Left ventricle myocardium superior (tissue), 1 donor: ENCODE measurements at places on chromosomes 11 and 22. TPM values are rescaled to one million over a fixed set of nuclear protein-coding genes. Genes with fewer than 3 reads are reported as not detected.
A peak's percentile ranks its signal among the peaks of the same experiment; 100 is the strongest.

GRCh38 chr11:74182635-74183034 lies 11.5 kb downstream of the PPME1 start:
- no peak for DNase-seq

OR10A2 gene
- total RNA-seq: not detected

GNAZ gene
- 3.3 TPM for total RNA-seq

GRCh38 chr11:86374586-86374985 lies at the start of gene CCDC81:
Gene CCDC81, plus strand, starts transcription at chr11:86374887. Its CDS starts 277 bp downstream, at chr11:86375164.
- DNase-seq: no peak

GRCh38 chr11:63682066-63683021 lies 1.0 kb downstream of the RTN3 start:
- peak; percentile 50 for DNase-seq

DNA sequence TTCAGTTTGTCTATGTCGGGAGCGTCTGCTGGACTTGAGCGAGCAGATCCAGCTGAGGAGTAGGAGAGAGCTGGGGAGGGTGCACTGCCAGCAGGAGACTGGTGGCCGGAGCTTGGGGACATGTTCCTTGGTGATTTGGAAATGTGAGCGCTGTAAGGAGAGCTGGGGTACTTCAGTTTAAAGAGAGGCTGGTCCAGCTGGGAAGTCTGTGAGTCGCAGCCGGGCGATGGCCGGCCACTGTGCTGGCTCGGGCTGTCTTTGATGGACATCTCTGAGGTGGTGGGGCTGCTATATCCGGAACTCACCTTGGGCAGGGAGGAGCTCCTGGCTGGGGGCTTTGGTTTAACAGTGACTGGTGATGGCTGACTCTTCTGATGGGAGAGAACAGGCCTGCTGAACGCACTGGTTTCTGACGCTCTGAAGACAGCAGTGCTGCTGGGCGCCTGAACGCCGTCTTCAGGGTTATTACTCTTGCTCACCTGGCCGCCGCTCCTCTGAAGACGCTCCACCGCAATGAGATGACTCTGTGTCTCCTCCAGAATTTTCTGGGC lies 63.6 kb upstream of the PITPNB start:
- no peak for DNase-seq

DNA sequence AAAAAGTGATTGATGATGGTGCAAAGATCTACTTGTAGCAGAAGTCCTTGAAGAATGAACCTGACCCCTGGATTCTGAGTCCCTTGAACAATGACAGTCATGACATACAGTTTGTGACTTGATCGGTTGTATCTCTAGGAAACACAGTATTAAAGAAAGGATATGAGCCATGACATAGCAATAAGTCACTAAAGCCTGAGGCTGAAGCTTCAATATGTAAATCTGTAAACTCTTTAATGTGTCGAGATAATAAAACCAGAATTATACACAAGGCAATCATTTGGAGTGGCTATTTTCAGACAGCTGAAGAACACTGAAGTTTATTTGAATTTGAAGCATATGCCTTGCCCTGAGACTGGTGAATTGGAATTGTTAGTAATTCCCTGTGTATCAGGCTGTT lies 911.5 kb upstream of the RAG2 start:
- DNase-seq: no peak

DNA sequence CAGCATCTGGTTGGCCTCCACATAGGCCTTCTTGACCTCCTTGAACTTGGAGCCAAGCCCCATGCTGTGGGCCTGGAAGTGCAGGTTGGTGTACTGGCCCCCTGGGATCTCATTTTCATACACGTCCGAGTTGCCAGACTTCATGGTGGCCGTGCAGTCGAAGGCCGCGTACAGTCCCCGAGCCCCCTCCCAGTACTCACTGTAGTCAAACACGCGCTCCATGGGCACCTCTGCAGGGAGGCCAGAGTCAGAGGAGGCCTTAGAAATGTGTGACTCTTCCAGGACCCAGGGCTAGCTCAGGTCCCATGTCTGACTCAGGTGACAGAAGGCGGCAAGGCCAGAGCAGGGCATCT lies 6.7 kb upstream of the LRFN4 start:
- no peak for DNase-seq

GRCh38 chr11:126997641-126998040 lies 2.9 kb downstream of the KIRREL3 start:
- DNase-seq: no peak

DNA sequence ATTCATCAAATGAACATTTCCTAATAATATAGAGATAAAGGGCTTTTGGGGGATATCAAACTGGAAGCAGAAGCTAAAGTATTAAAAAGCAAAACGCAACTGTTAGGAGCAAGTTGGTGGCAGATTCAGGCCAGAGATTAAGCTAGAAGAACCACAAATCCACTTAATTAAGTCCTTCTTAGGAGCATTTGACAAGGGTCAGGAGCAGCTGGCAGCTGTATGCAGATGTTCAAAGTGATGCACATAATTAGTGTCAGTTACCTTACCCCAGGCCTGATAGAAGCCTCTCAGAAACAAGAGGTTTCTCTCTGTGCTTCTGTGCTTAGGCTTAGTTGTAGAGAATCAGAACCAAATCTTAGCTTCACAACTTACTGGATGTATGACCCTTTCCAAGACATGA lies 546.5 kb upstream of the ANO5 start:
- DNase-seq: no peak

DNA sequence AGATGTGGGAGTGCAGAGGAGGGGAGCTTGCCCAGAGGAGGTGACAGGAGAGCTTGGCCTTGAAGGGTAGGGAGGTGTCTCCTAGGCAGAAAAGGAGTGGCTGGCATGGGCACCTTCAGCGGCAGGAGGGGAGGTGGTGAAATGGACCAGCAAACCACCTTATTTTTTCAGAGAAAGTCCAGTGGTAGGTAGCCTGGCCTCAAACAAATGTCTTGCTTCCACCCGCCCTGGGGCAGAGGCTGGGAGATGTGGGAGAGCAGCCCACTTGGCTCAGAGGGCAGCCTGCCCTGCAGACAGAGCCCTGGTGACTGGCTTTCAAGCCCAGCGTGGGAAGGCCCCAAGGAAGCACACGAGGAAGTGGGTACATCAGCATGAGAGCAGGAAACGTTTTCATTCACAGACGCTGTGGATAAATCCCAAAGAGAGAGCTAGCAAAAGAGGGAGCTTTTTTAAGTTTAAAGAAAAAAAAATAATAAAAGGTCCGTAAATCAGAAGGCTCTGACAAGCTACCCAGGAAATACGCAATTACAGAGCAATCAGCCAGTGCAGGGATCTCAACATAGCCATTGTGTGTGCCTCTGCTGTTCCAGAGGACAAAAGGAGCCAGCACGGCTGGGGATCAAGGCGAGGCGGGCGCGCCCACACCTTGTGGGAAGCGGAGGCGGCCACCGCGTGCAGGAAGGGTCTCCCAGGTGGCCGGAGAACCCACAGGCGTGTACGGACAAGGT lies 238.7 kb upstream of the PLET1 start:
- DNase-seq: no peak

- peak; percentile 29 for DNase-seq
Measured at GRCh38 chr22:37184816-37185541, 3.1 kb downstream of the C1QTNF6 start.

XKR3 gene
- total RNA-seq: not detected

DNA sequence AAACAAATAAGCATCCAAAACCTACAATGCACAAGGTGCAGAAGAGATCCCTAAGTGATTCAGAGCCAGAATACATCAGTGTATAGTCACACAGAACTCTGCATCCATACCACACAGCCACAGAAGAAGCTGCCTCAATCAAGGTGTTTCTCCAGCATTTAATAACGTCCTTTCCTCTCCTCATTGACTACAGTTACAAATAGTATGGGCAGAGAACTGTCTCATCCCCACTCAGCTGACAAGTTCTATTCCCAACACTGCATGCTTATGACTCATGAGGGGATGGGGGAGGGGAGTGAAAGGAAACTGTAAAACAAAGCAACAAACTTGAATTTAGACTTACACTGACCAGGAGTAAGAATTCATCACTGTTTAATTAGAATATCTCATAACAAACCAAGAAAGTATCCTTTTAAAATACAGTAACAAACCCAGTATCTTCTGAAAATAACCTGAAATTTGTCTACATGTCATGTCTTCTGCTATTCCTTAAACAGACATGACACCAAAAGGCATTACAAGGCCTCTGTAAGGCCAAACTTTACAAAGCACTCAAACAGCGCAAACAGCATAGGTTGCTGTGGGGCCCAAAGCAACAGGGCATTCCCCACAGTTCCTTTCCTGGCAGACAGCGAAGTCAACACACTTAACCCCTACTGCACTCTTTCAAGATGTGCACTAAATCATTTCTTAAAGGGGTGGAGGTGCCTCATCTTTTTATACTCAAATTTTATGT lies 29.3 kb downstream of the CELF1 start:
- no peak for DNase-seq

MPZL2 gene
- 11.8 TPM for total RNA-seq

DNA sequence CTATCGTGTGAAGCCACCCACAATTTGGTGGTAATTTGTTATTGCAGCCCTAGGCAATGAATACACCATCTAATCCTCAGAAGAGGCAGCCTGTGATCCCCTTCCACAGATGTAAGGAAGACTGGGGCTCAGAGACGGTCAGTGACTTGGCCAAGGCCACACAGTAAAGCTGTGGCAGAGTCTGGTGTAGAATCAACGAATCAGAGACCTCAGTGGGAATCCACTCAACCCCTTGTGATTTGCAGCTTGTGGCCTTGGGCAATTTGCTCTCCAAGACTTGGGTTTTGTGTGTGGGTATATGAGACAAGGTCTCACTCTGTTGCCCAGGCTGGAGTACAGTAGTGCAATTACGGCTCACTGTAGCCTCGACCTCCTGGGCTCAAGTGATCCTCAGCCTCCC lies 1.9 kb downstream of the LGALS2 start:
- DNase-seq: no peak

MYRF gene
- total RNA-seq: 2.1 TPM

- DNase-seq: no peak
Measured at GRCh38 chr11:118098996-118099837, 12.5 kb upstream of the SMIM35 start.

DNA sequence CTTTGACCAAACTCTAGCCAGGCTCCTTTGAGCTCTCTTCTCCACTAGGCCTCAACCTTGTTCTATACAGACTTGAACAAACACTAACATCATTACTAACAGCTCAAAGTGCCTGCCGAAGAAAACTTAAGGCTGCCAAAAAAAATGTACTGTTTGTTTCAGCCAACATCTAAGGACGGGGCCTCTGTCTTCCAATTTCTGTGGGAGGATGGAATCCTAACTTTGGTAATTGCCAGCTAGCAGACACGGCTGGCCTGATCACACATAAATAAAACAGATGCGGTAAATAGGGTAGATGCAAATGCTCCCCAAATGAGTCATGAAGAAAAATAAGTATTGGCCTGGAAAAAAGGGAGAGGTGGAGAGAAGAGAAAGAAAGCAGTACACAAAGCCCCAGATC lies 394.3 kb downstream of the TMEM135 start:
- no peak for DNase-seq

- DNase-seq: no peak
Measured at GRCh38 chr11:117826832-117827231, 2.3 kb upstream of the FXYD2 start.

- DNase-seq: no peak
Measured at GRCh38 chr11:128519338-128519737, 68.0 kb downstream of the ETS1 start.

- DNase-seq: no peak
Measured at GRCh38 chr11:129733384-129733783, 82.3 kb upstream of the TMEM45B start.

KCNJ11 gene
- total RNA-seq: 29.2 TPM
